ENCODE measurements at places on chromosomes 5 and 9.
A peak's percentile ranks its signal among the peaks of the same experiment; 100 is the strongest.

DNA sequence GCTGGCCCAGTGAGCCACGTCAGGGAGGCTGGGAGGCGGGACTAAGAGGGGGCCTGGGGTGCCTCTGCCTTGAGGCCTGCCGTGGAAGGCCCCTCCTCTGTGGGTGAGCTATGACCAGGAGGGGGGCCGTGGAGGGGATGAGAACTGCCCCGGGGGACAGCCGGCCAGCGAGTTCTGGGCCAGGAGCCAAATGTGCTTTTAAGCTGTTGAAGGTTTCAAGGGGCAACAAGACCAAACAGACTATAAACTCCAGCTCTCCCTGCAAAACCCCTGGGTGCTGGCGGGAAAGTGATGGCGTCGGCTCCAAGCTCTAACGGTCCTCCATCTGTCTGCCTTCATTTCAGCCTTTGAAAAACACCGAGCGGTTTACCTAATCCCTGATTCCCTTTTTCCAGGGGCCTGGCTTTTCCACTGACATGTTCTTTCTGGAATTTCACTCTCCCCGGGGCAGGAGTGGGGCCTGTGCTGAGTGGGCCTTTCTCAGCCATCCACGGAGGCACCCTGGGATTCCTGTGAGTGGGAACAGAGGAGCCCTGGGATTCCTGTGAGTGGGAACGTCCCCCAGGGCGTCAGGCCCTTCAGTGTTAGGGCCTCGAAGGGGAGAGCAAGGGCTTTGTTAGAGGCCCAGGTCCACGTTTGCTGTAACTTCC, 65.6 kb downstream of the COL5A1 start:
- DNase-seq = peak; percentile 82

DNA sequence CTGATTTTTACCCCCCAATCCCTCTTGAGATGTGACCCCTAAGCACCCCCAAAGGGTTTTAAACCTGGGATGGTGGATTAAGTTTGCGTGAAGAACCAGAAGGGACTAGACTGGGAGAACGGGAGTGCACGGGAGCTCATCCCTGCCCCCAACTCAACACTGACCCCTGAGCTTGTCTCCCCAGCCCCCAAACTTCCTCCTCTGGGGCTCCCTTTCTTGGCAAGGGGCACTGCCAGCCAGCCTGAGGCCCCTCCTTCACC, 5.0 kb upstream of the SET start:
- DNase-seq = no peak

- peak; percentile 1 for DNase-seq
These were observed 720 bp downstream of the NUDT12 start for GRCh38 chr5:103561685-103562452.

DNA sequence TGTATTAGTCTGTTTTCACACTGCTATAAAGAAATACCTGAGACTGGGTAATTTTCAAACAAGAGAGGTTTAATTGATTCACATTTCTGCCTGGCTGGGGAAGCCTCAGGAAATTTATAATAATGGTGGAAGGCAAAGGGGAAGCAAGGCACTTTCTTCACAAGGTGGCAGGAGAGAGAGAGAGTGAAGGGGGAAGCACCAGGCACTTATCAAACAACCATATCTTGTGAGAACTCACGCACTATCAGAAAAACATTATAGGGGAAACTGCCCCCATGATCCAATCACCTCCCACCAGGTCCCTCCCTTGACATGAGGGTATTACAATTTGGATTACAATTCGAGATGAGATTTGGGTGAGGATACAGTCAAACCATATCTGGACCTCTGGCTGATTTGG, 34.7 kb downstream of the ADRB2 start:
- no peak for DNase-seq

DNA sequence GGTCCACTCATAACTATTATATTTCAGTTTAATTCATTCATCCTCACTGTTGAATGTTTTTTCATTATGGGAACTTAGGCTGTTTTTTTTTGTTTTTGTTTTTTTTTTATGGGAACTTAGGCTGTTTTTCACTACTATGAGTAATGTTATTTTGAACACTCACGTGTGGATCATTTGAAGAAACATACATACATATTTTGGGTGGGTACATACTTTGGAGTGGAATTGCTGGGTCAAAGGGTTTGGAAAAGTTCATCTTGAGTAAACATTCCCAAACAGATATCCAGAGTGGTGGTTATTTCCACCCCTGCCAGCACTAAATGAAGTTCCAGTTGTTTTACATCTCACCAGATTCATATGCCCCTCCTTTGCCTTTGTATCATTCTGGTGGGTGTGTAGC, 584.4 kb downstream of the PSAT1 start:
- DNase-seq = no peak
